ENCODE measurements at places on chromosomes 16 and 17. TPM values are rescaled to one million over a fixed set of nuclear protein-coding genes. Genes with fewer than 3 reads are reported as not detected.

- DNase-seq, result no peak
Observed at GRCh38 chr17:32656886-32657285, 170.1 kb downstream of the CDK5R1 start.

- no peak for DNase-seq
Observed at GRCh38 chr17:14760212-14760611, 459.3 kb downstream of the HS3ST3B1 start.

DNA sequence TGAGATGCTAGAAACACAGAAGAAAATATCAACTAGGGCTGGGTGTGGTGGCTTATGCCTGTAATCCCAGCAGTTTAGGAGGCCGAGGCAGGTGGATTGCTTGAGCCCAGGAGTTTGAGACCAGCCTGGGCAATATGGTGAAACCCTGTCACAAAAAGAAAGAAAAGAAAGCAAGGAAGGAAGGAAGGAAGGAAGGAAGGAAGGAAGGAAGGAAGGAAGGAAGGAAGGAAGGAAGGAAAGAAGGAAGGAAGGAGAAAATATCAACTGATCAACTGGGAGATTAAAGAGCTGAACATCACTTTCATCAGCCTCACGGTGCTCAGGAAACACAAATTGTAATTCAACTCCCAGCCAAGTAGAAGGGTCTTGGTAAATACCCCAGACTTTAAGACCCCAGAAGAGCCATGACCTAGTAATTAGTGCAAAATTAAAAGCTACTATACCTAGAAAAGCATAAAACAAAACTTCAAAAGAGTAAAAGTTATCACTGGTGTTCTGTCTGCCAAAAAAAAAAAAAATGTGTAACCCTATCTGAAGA is 27.8 kb upstream of the SLFN13 start:
- no peak for DNase-seq

Gene INO80E
- total RNA-seq, result 27.8 TPM

Gene CACNG3
- total RNA-seq, result 2.5 TPM

Gene SLC38A8
- total RNA-seq, result not detected
